Foreskin fibroblast (primary cell): ENCODE measurements at places on chromosomes 7 and 10.
A peak's percentile ranks its signal among the peaks of the same experiment; 100 is the strongest.

GRCh38 chr7:30977896-30978564, 14.3 kb downstream of the GHRHR start:
- DNase-seq: peak; percentile 64

DNA sequence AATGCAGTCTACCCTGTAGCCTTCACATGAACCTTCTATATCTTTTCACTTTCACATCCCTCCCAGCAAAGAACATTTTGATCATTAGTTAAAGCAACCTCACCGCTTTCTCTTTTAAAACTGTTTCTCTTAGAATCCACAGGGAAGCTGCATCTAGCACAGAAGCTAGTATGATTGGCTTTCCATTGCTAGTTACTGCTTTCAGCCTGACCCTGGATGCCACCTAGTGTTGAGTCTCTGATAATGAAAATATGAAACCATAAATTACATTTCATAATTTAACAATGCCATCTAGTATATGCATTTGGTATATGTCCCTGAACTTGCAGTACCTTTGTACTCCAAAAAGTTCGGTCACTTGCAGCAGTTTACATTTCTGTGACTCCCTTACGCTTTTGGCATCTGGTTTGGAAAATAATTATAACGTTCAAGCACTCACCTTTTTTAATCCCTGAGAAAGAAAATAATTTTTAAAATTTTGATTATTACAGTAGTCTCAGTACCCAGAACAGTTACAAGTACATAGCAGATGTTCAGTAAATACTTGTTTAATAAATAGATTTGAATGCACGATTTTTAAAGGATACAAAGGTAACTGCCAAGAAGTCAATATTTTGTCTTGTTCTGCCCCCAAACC, 22.7 kb downstream of the CISD1 start:
- peak; percentile 34 for DNase-seq

DNA sequence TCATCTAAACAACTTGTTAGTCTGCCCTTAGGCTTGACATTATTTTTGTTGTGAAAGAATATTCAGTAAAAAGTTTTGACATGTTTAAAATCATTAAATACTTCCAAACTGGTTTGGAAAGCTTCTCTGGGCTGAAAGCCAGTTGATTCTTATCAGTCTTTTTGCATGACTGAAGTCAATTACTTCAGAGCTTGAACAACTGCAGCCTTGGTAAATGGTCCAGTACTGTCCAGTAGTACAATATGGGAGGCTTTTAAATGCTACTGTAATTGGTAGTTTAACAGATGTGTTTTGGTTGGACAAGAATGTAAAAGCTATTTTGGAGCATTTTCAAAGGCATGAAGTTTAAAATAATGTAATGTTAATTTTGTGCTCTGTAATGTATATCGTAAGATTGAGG, 103.4 kb downstream of the SDK1 start:
- DNase-seq: peak; percentile 16

DNA sequence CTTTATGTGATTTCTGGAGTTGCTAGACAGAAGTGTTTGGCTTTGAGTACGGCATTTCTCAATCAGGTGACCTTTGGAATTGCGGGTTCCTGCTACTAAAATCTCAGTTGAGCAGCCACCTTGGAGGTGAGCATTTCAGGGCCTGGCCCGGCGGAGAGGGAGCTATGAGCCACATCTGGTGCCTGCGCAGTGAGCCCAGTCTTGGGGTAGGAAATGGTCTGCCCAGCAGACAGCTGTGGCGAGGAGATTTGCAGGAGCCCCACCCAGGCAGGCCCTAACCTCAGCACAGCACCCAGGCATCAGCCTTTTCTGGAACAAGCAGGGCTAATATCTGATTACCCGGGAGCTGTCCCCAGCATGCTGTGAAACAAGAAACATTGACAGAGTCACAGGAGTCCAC, 547.9 kb upstream of the FOXK1 start:
- no peak for DNase-seq

DNA sequence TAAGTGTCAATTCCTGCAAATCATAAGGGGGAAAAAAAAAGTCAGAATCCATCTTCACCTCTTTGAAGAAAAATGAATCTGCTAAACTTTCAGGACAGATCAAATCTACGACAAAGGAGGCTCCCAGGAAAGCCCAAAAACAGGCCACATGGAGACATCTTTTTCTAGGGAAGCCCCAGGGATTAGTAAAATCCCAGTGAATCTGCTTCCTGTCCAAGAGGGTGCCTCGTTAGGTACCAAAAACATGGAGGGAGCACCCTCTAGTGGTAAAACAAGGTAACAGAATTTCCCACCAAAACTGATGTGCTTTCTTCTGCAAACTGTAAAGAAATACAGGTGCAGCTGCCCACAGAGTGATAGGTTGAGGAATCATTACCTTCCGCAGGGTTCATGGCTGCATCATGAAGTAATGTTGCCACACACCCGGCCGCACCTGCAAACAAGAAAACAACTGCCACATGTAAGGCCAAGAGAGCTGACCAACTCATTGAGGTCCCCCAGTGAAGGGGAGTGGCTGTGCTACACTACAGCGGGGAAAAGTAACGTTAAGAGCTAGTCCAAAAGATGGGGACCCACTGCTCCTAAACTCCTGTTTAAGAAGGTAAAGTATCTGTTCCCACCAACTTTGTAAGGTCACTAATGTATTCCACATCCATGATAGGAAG, 7.9 kb downstream of the SLC25A28 start:
- DNase-seq: peak; percentile 81

GRCh38 chr10:29257106-29257783, 31.6 kb upstream of the LYZL1 start:
- peak; percentile 94 for DNase-seq

DNA sequence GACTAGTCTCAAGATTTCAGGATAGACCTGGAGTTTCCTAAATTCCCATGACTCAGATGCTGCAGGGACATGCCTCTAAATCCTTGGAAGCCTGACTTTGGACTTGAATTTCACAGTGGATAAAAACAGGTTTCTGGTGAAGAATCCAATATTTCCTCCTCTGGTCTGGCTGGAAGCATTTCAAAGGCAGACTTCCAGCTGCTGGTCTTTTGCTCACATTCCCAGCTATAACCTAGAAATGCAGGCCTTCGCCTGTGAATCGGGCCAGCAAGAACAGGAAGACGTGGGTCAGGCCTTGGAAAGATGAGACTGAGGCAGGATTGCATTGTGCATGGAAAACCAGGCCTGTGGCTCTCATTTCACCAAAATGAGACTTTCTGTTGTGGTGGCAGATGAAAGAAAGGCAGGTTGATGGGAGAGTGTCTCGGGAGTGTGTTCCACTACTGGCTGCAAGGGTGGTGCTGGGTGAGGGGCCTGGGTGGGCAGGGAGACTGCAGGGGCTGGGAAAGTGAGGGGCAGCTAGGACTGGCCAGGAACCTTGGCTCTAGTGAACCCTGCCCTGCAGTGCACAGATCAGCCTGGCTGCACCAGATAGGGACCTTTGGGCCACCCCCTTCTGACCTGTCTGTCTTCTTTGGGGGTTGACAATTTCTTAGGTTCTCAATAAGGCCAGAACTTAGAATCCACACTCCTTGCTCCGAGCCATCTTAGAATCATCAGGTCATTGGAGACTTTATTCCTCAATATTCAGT, 488.8 kb upstream of the MKI67 start:
- DNase-seq: no peak
